Activated CD4-positive, alpha-beta T cell treated with anti-CD3 and anti-CD28 coated beads, Interleukin-2, amount 10 ng/mL, durations not matched to agents 7 days and 5 days (primary cell): ENCODE measurements at places on chromosomes 3 and 15. TPM values are rescaled to one million over a fixed set of nuclear protein-coding genes. Genes with fewer than 3 reads are reported as not detected.

GRCh38 chr15:31867536-31868442 lies 162.5 kb upstream of the CHRNA7 start:
- DNase-seq: peak; percentile 59

DNA sequence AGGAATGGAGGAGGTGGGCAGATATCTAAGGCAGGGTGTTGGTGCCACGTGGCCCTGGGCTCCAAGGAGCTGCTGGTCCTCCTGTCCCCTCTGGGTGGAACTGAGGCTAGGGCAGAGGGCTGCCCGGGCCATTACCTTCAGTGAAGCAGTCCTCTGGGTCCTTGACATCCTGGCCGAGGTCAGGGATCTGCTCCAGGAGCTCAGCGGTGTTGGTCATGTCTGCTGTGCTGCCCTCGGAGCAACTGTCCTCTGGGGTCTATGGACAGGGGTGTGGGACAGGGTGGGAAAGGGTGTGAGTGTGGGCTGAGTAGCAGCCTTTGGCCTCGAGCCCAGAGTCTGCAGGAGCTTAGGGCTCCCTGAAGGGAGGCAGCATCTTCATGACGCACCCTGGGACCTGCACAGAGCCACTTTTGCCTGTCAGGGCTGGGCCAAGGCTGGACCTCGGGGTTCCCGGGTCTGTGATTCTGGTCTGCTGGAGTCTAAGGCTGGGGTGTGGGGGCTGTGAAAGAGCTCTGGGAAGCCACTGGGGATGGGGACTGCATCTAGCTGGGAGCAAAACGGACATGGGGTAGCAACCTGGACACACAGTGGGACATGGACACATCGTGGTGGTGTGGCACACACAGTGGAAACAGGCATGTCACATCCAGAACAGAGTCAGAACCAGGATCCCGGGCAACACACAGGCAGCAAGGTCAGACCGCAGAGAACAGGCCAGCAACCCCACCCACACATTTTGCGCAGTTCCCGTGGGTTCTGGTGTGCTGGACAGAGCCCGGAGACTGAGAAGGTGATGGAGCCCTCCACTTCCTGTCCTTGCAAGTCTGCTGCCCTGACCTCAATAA lies 72.7 kb downstream of the SCN5A start:
- DNase-seq: peak; percentile 4

GRCh38 chr15:70160803-70161565 lies 63.3 kb upstream of the TLE3 start:
- DNase-seq: no peak

DNA sequence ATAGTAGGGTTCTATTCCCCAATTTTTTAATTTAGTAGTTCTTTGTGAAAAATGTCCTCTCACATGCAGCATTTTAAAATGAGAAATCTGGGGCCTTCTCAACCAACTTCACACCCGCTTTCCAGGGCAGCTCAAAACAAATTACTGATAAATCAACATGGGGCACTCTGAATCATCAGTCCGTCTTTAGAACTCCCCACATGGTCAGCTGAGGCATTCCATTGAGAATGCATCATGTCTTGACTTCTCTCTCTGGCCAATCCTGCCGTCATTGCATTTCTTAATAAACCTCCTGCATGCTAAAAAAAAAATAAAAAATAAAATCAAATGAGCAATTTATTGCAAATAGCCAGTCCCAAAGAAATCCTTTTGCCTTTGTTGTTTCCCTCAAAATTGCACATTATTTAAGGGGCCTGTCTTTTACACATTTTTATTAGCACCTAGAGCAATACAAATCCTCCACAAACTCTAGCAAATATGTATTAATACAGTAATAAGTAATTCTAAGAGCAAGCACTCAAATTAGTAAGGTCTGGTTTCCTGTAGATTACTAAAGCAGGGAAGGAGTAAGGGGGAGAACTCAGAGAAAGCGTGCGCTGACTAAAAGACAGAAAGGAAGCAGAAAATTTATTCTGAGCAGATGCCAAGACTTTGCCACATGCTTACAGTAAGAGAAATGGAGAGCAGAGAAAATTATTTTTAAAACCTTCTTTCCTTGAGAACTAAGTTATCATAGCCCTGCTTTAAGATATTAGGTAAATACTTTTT lies 175.7 kb downstream of the TNIK start:
- no peak for DNase-seq

GRCh38 chr15:66491846-66492245 lies 5.7 kb downstream of the SNAPC5 start:
- no peak for DNase-seq

DNA sequence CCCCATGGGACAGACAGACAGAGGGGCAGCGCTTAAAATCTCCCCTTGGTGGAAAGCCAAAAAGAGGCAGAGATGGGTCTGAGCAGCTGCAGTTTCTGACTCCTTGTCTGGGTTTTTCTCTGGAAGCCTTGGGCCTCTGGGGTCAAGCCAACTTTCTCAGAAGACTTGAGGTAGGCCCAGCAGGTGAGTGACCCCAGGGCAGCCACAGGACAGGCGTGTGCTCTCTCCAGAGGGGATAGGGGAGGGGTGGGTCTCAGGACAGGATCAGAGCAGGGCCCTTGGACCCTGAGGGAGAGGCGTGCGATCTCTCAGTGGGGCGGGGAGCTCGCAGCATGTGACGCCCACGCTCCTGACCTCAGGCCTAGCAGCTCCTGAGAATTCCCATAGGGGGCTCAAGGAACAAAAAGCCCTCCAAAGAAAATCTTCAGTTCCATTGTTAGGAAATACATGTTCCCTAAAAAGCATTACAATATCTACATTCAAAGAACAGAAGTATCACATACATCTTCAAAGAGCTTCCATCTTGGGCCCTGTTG lies 34.6 kb upstream of the DUSP7 start:
- no peak for DNase-seq

DNA sequence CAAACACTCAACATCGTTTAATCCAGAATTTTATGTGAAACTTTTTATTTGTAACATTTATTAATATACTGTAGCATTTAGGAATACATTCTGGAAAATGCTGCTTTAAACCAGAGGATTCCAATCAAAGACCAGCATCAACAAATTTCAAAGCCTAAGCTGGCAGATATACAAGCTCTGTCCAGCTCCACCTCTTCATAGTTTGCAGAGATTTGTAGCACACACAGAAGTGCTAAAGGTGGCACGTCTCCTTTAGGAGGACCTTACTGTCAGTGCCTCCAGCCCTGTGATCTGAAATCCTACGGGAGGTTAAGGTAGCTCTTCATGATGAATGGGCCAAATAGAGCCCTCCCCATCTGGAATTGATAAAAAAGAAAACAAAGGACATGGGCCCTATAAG lies 329.7 kb upstream of the NECTIN3 start:
- no peak for DNase-seq

DNA sequence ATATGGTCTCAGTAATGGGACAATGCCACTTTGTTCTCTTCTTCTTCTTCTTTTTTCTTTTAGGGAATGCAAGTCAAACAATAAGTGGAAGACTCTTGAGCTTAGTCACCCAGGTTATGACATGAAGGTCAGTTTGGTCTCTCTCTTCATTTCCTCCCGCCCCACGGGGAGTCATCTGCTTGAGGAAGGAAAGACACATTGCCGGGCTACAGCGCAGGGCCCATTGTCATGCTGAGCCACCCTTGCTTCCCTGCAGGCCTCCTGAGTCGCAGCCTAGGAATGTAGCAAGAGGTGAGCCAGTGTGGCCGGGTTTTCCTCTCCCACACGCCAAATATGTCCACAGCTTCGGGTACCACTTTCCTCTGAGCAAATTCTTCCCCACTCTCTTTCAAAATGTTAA lies 47.6 kb downstream of the RAP2B start:
- no peak for DNase-seq

- no peak for DNase-seq
Measured at GRCh38 chr3:29247088-29247745, 33.7 kb upstream of the RBMS3 start.

GRCh38 chr3:190204200-190204599 lies 83.5 kb upstream of the P3H2 start:
- DNase-seq: no peak

DNA sequence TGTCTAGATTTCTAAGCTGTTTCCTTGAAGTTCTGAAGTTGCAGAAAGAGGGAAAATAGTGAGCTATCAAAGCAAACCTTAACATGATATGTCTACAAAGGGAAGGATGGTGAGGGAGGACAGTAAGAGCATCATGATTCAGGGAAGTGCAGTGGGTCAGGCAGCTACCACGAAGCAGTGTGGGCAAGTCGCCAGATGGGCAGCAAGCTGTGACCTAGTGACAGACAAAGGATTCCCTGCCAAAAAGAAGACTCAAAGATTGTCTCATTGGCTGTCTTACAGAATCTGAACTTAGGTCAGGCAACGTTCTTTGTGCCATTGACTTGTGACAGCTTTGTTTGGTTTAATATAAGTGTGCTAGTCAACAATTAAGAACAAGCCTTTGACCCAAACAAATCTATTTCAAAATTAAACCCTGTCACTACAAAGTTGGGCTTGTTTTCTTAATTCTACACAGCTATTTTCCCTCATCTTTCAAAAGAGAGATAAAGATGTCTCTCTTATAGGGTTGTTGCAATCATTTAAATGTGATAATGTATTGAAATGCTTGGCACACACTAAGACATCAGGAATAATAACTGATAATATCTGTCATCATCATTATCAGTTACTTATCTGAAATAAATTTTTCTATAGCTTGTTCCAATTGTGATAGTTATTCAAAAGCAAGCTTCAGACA lies 153.3 kb downstream of the ECT2 start:
- no peak for DNase-seq

DNA sequence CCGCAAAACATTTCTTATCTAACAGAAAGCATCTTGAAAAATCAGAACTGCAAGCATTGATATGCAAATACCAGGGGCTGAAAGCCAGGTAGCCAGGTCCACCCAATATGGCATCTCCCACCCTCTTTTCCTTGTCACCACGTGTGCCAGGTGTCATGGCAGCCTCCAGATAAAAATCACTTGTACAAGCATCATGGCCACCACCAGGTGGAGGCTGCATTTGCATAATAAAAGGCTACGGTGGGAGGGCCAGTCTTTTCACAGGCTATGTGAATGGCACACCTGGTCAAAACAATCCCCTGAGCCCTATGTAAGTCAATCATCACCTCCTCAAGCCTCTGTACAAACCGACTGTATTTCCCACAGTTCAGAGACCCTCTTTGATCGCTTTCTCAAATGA lies 1233.1 kb upstream of the ALCAM start:
- DNase-seq: no peak

DNA sequence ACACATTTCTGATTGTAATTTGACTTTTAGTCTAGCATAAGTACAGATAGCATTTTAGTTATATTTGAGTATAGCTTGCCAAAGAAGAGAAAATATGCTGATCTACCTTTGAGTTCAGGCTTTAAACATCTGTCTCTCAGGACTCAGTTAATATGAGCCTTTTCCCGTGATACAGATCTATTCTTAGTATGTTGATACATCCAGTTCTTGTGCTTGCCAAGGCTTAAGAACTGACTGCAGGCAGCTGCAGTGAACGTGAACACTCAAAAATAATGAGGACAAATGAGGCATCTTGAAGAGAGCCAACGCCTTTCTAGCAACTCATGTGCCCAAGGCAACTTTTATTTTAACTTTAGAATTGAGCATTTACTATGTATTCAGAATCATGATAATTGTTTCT lies 325.5 kb downstream of the SI start:
- DNase-seq: no peak

DNA sequence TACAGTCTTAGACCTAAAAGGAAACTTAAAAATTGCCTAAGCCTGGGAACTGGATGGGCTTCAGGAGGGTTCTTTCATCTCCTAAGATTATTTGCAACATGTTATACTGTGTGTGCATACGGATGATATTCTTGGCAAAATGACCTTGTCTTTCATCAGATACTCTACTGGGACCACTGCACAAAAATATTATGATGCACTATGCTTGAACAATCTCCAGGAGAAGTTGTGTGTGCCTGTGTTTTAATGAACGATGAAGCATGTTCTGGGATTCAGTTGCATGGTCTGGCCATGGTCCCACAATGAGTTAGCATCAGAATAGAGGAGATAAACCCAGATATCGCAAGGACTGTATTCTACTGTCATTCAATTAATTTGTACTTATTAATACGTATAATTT lies 68.7 kb downstream of the GAP43 start:
- no peak for DNase-seq

DNA sequence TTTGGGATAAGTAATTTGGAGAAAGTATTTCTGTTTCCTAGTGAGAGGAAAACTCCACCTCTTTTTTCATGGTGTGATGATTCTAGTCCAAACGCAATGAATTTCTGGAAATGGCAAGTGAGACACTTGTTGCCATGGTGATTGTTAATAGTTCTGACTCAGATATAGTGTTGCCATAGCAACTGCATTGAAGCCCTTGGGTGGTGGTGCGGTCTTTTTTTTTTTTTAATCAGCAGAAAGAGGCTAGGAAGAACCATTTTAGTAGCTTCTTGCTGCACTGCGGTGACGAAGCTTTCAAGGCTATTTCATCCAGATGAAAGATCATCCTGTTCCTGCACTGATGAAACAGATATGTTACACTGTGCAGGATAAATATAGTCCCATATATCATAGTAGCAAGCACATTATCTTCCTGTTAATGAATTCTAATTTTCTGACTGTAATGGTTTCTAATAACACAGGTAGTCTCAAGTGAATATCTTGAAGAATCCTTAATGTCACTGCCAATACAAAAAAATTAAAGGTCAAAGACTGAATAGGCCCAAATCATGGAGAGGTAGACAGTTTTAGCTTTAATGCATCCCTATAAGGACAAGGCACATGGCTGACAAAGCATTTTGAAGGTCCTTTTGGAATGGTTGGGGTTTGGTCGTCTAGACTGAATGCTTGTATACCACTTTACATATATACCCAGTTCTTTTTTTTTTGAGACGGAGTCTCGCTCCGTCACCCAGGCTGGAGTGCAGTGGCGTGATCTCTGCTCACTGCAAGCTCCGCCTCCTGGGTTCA lies 125.1 kb upstream of the ZBTB20 start:
- DNase-seq: no peak

- no peak for DNase-seq
Measured at GRCh38 chr15:69126054-69126469, 34.4 kb upstream of the GLCE start.

GRCh38 chr15:69624155-69624520 lies 171.5 kb downstream of the RPLP1 start:
- DNase-seq: no peak

GRCh38 chr3:178603735-178604134 lies 67.5 kb downstream of the KCNMB2 start:
- DNase-seq: no peak

GRCh38 chr3:8727605-8728512 lies 5.7 kb upstream of the CAV3 start:
- no peak for DNase-seq

- DNase-seq: peak; percentile 12
Measured at GRCh38 chr3:45462522-45463265, 74.3 kb downstream of the LARS2 start.

The PYGO1 gene
- total RNA-seq: not detected

The CLDN11 gene
- not detected for total RNA-seq

The DUOXA2 gene
- not detected for total RNA-seq

The TNFAIP8L3 gene
- not detected for total RNA-seq

The ESYT3 gene
- total RNA-seq: 0.74 TPM

The FRMD5 gene
- total RNA-seq: not detected

The SHF gene
- 0.79 TPM for total RNA-seq

The HRG gene
- total RNA-seq: not detected

The ROPN1B gene
- not detected for total RNA-seq

The ARMC8 gene
- total RNA-seq: 39.0 TPM
